ENCODE measurements at places on chromosomes 3 and 15.

- DNase-seq = peak; percentile 55
These were observed 6.0 kb downstream of the CCR2 start for GRCh38 chr3:46359733-46360493.

DNA sequence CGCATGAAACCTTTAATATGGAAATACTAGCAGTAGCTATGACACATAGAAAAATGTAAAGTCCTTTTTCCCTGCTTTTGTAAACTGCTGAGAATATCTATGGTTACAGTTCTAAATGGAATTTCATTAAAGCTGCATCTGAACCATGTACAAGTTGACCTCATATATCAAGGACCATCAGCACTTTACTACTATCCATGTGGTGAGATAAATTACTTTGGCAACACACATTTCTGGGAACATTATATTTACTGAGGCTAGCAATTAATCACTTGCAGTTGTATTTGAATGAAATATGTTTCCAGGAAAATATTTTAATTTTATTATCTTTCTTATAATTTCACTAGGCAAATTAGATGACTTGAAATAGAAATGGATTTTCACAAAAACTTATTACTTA lies 545.5 kb downstream of the NAALADL2 start:
- DNase-seq = no peak

GRCh38 chr15:60673166-60673565 lies 194.2 kb upstream of the ICE2 start:
- no peak for DNase-seq

- DNase-seq = no peak
These were observed 8.9 kb downstream of the DUSP7 start for GRCh38 chr3:52047295-52047960.

DNA sequence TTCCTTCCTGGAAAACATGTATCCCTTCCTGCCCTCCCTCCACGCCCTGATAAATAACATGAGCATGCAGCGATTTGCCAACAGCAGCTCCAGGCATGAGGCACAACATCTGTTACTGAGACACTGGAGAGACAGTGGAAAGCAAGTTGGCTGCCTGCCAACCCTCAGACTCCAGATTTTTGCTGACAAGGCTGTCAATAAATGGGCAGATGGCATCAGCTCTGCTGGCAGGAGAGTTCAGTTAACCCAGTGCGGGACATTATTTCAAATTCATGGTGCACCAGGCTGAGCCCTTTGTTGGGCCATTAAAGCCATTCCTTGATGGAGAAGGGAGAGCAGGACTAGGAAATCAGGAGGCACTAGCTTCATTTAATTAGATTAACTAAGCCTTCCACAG lies 293.3 kb downstream of the MEX3B start:
- DNase-seq = no peak

DNA sequence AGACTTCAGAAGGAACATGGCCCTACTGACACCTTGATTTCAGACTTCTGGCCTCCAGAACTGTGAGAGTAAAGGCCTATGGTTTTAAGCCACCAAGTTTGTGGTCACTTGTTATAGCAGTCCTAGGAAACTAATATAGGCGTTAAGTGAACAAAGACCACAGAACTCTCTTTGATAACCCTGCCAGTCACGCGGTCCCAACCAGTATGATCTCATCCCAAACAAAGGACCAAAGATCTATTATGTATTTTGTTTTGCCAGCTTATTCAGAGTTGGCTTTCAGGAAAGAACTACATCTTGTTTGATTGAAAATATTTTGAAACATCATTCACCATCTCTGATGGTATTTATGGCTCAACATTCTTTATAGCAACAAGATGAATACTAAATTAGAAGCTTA lies 294.4 kb upstream of the SLCO3A1 start:
- DNase-seq = no peak

DNA sequence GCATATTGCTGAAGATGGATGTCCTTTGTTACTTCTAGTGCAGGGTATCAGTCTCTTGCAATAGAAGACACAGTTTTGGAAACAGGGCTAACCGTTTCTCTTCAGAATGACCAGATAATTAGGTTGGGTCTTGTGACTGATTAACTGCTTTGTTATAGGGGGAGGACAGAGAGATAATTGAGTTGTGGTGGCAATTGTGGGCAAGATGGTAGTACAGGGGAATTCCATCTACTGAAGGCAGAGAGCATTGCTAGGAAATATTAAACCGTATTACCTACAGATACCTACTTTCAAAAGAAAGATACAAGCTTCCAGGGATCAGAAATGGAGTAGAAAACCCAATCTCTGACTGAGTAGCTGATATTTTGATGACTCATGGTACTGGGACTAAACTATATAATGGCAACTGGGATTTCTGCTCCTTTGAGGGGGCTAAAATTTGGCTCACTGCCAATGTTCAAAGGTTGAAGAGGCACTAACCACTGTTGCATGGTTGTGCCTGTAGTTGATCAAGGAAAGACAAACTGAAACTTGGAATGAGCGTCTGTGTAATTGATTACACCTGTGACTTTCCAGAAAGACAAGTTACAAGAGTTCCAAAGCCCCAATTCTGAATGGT lies 4.2 kb downstream of the PRR23B start:
- no peak for DNase-seq

GRCh38 chr3:49759226-49759625 lies 27.1 kb downstream of the IP6K1 start:
- no peak for DNase-seq

GRCh38 chr3:36909181-36909580 lies 35.7 kb downstream of the TRANK1 start:
- DNase-seq = no peak

GRCh38 chr15:36954486-36954885 lies 145.9 kb downstream of the MEIS2 start:
- no peak for DNase-seq

DNA sequence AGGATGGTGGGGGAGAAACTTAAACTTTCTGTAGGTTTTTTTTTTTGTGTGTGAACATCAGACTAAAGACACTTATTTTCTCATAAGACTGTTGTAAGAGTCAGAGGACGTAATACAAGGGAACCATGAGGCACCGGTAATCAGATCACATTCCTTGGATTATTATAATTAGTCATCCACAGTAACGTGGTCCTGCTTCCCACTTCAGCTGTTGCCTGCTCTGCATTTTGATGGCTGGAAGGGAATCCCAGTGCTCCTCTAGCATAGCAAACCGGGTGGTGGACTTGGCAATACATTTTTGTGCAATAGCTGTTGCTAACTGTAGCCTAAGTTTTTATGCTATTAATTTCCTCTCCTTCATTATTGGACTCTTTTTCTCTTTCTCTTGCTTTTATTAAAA lies 294.8 kb downstream of the NR2F2 start:
- DNase-seq = no peak

DNA sequence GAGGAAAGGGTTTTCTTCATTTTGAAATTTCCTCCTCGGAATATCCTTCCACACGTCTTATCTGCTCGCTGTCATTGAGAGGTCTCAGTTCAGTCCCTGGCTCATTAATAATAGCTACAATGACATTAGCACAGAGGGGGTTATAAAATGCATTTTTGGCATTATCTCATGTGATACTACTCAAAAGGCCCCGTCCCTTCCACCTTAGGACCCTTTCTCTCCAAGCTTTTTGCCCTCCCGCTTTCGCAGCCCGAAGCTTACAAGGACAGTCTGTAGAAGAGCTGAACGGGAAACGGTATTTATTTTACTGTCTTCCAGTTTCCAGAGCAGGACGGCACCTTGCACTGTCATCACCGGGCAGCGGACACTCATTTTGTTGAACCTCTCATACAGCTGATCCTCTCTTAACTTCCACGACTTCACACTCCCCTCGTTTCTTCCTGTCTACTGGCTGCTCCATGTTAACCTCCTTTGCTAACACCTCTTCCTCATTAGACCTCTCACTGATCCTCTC lies 5.6 kb upstream of the PLEKHO2 start:
- no peak for DNase-seq

GRCh38 chr3:53159156-53160060 lies 1.6 kb upstream of the PRKCD start:
- peak; percentile 25 for DNase-seq

GRCh38 chr3:4504340-4505261 lies 11.5 kb downstream of the ITPR1 start:
- DNase-seq = peak; percentile 55

- DNase-seq = peak; percentile 1
These were observed 602.6 kb downstream of the PYDC2 start for GRCh38 chr3:192063570-192063969.

DNA sequence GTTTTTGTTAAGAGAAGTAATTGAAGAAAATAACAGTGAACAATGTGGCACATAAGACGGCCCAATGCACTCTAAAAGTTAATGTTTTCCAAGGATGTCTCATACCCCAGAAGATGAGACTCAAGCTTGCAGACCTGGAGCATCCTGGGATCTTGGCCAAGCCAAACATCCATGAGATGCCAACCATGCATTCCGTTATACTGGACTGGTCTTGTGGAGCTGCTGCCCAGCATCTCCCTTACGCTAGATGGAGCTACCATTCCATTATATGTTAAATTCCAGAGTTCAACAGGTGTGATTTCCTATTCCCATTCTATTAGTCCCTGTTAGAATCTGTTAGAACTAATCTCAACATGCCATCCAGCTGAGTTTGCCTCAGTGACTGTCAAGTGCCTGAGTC lies 181.8 kb downstream of the PDCD6IP start:
- no peak for DNase-seq

DNA sequence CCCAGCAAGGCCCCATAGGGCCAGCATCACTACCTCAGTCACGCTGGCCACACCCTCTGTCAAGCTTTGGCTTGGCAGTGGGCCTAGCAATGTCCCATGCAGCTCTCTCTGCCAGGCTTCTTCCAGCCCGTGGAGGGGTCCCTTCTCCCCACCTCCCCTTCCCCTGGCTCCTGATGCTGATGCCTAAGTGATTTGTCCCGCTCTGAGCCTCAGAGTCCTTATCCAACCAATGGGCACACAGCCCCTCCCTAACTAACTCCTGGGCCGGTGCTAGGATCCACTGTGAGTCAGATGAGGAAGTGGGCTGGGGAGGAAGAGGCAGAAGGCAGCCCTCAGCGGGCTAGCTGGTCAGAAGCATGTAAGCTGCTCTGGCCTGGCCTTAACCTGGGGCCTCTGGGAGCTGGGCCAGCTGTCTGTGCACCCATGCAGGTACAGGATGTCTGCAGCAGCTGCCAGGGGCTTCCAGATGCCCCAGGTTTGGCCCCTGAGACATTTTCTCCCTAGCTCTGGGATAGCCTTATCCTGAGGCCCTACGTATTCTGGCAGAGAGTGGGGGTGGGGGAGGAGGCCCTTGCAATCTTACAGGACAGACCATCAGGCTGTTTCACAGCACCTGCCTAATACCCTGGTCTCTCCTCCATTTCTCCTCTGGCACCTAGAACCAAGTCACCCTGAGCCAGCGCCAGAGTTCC lies 740 bp upstream of the ZBTB47 start:
- peak; percentile 79 for DNase-seq

Data from inflammatory macrophage treated with lipopolysaccharide for 4 hours (primary cell).